ENCODE measurements at places on chromosomes 1 and 21.

DNA sequence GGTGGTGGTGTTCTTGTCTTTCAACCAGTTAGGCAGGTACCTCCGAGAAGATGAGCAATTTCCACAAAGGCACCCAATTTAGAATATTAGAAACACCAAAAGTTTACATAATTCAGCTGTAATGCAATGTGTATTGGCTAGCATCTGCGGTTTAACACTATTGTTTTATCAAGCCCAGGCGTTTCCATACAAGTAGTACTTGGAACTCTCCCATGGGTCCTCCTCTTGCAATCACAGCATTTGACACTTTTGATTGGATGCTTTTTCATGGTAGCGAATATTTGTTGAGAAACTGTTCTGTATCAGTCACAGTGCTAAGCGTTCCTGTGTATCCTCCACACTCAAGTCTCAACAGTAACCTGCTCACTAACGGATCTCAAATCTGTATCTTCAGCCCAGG is 20.1 kb upstream of the MAP1LC3C start:
- no peak for DNase-seq

GRCh38 chr1:21963477-21964217 is 13.2 kb upstream of the CELA3B start:
- no peak for DNase-seq

GRCh38 chr1:162551969-162552683 is 9.4 kb upstream of the UAP1 start:
- no peak for DNase-seq

- no peak for DNase-seq
Measured at GRCh38 chr21:20013851-20014250, 984.4 kb upstream of the NCAM2 start.

DNA sequence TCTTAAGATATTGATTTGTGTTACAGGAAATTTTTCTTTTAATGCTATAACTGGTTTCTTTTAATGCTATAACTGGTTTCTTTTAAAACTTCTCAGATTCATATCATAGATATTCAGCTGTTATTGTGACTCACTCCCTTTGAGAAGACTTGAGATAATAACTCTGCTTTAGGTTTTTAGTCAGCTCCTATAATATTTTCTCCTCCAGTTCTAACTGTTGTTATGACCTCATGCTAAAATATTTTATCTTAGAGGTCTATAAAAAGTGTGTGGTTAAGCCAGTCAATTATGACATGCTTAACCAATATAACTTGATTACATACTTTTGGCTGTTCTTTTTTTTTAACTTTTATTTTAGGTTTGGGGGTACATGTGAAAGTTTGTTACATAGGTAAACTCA is 280.2 kb downstream of the PTGER3 start:
- DNase-seq, result no peak

DNA sequence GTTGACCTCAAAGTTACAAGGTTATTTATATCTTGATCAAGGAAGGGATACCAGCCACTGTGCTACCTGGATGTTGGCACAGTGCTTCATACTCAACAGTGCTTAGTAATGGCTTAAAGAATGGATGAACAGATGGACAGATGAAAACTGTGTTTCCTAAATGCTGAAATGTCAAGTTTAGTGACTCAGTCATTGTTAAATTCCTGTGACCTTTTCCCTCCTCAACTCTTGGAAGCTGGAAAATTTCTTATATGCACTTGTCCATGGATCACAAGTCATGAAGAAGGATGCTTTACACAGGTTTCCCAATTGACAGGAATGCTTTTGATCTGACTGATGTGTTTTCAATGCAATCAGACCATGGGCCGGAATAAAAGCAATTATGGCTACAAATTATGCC is 39.6 kb upstream of the SLC19A2 start:
- DNase-seq, result no peak

GRCh38 chr21:39715804-39716397 is 29.1 kb upstream of the IGSF5 start:
- DNase-seq, result peak; percentile 6

GRCh38 chr1:166080277-166080966 is 86.4 kb downstream of the FAM78B start:
- no peak for DNase-seq

- no peak for DNase-seq
Measured at GRCh38 chr1:86352086-86352485, 44.0 kb downstream of the ODF2L start.
